SW 1271 (cell line): ENCODE measurements at places on chromosomes 1 and 21.

- no peak for DNase-seq
Observed at GRCh38 chr1:9419369-9420041, 119.8 kb upstream of the SLC25A33 start.

- DNase-seq = no peak
Observed at GRCh38 chr1:50218344-50219120, 109.8 kb downstream of the ELAVL4 start.

GRCh38 chr1:236736761-236737160 is 50.5 kb downstream of the ACTN2 start:
- no peak for DNase-seq

DNA sequence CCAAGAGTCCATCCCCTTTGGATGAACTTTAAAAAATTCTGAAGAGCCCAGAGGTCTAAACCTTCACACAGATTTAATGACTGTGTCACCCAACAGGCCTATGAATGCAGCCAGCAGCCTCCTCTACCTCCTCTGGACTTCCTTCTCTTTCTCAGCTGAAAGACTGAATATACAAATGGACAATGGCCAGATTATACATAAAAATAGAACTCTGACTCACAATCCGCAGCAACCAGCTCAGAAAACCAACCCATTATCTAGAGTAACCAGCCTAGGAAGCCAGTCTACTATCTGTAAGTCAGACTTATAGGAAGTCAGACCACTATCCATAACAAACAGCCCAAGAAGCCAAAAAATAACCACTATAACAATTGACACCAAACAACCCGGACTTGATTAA is 224.5 kb downstream of the ASTN1 start:
- DNase-seq = no peak
